ENCODE measurements at places on chromosomes 3 and 15.

GRCh38 chr3:58924578-58924977 lies 125.2 kb downstream of the CFAP20DC start:
- peak; percentile 38 for DNase-seq

DNA sequence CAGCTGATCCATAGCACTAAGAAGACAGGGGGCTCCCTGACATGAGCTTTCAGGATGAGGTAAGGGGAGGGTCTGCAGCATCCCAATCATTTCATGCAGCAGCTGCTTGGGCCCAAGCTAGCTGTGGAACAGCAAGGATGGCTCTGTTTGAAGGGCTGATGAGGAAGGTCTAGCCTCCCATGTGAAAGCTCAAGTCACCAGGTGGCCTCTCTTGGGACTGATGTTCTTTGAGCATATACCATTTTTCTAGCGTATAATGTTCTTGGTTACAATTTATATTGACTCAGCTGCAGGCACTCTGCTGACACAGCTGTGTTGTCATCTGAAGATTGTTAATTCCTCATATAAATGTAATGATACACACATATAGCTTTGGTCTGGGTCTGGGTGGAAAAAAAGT lies 87.0 kb downstream of the CD200R1L start:
- DNase-seq: no peak

DNA sequence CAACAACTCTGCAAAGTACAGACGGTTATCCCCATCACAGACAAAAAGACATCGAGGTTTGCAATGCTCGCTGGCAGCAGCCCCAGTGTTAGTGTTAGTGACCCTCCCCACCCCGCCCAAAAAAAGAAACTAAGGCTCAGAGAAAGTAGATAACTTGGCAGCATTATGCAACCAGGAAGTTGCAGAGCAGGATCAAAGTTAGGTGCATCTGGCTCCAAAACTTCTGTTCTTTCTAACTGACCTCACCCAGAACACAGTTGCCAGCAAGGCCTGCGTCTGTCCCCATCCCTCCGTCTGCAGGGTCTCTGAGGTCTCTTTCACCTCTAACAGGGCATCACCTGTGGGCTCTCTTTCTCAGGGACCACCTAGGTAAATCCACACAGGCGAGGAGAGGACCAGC lies 51.5 kb downstream of the BDH1 start:
- no peak for DNase-seq

GRCh38 chr15:31016446-31016915 lies 25.1 kb upstream of the MTMR10 start:
- peak; percentile 88 for DNase-seq

DNA sequence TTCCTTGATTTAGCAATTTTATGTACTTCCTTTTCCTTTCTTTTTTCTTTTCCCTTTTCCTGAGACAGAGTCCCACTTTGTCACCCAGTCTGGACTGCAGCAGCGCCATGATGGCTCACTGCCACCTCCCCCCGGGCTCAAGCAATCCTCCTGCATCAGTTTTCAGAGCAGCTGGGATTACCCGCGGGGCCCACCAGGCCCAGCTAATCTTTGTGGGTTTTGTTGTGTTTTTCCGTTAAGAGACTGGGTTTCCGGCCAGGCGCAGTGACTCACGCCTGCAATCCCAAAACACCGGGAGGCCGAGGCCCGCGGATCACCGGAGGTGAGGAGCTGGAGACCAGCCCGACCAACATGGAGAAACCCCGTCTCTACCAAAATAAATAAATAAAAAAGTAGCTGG lies 17.7 kb downstream of the GOLGA8S start:
- DNase-seq: no peak

- no peak for DNase-seq
Measured at GRCh38 chr3:46992231-46992630, 12.8 kb downstream of the NBEAL2 start.

- no peak for DNase-seq
Measured at GRCh38 chr3:151421938-151422337, 37.4 kb upstream of the P2RY12 start.

- no peak for DNase-seq
Measured at GRCh38 chr3:42815826-42816225, 6.6 kb downstream of the ACKR2 start.

DNA sequence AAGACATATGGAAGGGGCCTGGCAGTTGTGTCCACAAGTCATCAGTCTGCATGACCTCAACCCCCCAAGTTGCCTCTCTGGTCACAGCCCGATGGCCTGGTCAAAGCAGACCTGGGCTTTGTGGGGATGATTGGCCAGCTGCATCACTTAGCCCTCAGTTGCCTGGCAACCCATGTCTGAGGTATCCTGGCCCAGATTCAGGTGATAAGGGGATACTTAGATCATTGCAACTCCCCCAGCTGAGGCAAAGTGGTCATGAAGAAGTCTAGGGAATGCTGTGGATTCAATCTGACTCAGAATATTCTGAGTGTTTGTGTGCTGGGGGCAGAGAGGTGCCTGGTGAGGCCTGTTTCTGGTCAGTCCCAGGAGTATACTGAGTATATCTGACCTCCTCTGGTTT lies 5.0 kb downstream of the GPR156 start:
- DNase-seq: no peak

DNA sequence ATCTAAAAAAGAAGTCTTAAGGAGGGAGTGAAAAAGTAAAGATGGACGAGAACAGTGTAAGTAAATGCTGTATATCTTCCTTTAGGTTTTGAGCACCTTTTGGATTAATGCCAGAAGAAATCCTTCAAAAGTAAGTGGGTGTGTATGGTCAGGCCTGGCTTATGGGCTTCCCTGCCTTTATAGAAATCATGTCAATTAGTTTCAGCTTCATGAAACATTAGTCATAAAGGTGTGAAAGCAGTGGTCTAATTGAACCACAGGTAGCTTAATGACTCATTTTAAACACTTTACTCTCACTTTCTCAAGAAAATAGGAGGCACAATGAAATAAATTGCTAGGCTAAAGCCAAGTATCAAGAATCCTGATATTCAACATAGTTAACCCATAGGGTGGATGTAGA lies 467.4 kb upstream of the DPPA4 start:
- no peak for DNase-seq

DNA sequence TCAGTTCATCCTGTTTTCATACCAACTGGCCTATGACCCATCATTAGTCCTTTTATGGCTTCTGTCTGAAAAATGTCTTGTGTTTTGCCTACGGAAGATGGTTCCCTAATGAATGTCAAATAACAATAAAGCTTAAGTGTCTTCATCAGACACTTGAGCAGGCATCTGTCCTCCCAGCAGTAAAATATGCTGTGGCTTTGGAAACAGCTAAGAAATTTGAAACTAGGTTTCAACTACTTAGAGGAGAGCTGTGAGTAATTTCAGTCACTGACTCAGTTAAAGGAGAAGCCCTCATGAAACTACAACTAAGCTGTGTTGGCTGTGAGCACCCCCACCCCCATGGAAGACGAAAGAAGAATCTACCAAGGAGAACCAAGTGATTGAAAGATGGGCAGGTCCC lies 409.4 kb upstream of the PPP2R3A start:
- peak; percentile 64 for DNase-seq

DNA sequence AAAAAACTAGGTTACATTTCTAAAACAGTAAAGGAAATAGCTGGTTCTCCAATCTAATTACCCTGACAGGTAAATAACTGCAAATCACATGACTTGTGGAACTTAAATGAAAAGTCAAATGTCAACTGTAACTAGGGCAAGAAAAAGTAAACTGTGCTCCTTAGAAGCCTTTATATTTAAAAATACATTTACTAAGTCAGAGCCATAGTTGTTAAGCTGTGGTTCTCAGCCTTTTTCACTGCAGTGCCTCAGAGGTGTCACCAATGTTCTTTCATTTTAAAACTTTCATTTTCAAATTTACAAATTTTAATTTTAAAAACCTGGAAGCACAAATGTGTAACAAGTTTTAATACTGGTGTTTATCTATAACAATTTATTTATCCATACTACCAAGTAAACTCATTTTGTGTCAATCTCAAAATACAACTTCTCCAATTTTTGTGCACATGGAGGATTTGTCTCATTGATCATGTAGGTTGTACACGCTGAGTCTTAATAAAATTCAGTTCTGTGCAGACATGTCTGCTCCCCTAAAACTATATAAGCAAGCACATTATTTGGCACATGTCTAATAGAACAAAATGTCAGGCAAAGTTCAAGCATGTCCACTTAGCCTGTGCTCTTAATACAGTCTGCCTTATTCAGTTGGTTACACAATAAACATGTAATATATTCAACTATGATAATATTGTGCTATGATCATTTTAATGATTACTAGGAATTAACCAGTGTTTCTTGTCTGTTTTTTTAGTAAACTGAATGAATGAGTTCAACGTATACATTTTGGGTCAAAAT lies 70.4 kb downstream of the DLG1 start:
- no peak for DNase-seq

DNA sequence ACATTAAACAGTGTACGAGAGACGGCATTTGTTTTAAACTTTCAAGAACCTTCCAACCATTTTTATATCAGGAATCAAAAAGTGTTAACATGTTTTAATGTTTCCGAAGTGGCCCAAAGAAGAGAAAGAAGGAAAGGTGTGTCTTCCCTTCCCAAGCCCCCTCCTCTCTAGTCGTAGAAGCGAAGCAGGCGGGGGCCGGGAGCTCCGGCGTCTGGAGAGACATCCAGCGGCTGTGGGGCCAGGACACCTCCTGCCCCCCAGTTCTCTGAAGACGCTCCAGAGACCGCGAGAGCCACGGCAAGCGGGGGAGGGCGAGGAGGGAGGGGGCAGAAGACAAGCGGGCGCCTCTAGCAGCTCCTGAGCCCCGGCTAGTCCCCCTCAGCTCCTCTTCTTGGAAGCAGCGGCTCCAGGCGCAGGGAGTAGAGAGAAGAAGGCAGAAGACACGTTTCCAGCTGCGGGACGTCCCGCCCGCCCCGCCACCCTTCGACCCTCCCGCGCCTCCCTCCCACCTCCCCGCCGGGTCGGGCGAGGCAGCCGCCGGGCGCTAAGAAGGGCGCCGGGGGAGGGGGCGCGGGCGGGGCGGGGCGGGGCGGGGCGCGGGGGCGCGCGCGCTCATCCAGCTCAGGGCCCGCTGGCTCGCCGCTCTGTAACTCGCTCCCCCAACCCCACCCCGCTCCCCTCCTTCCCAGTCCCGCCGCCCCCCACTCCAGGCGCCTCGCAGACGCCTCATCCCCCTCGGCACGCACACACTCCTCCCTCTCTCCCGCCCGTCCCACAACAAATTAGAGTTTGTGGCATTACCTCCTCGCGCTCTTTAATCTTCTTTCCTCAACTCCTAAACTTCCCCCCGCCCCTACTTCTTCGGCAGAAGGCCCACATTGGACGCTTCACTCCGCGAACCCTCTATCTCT lies at the start of gene ZBTB20:
Gene ZBTB20, minus strand, starts transcription at position 871 of the 911 bp plus-strand sequence.
- peak; percentile 84 for DNase-seq

GRCh38 chr15:35444557-35445204 lies 101.3 kb downstream of the DPH6 start:
- peak; percentile 58 for DNase-seq

DNA sequence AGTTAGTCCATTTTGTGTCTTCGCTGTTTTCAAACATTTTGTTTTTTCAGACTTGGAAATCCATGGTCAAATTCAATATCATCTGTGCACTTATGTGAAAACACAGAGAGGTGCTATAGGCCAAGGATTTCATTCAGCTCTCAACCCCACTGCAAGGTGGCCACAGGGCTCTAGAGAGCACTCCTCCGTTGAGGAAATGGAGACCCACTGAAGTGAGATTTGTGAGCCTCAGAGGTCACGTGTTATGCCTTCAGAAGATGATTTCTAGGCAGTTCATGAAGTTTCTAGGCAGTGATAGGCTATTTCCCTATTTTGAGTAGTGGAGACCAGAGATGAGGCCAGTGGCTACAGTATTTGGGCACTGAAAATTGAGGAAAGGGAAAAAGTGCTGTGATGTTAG lies 88.2 kb downstream of the UNC13C start:
- no peak for DNase-seq

DNA sequence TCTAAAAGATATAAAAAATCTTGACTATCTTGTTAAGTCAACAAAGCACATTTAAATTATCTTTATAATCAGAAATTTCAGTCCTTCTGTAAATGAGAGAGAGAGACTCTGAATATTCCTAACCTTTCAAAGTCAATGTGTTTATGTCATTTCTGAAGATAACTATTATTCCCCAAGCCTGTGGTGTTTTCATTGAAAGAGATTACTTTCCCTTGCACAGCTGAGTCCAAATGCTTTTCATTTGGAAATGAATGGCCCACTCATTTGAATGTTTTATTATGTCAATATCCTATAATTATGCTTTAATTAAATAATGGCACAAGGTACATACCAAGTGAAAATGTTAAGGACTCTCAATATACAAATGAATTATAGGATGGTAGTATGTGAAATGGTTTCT lies 680.0 kb upstream of the DPPA4 start:
- DNase-seq: no peak

DNA sequence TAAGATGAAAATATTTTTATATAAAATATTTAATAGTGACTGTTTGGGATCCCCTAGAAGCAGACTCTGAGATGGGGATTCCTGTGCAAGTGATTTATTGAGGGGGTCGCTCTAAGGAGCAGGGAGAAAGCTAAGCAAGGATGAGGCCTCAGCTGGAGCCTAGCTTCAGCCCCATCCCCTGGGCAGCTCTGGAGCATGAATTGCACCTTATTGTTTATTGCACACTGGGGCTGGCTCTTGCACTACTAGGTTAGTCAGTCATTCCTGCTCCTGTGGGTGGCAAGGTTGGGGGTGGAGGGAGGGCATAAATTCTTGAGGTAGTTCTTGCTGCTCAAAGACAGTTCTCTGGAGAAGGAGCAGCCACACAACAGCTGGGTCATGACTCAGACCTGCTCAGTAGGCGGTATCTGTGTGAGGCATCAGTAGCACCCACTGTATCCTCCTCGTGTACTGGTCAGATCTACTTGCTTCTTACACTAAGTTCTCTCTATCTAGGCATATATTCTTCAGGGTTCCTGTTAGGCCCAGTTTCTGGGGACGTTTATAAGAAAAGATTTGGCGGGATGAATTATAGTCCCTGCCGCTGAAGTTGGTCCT lies 27.2 kb upstream of the TNFSF10 start:
- peak; percentile 87 for DNase-seq

DNA sequence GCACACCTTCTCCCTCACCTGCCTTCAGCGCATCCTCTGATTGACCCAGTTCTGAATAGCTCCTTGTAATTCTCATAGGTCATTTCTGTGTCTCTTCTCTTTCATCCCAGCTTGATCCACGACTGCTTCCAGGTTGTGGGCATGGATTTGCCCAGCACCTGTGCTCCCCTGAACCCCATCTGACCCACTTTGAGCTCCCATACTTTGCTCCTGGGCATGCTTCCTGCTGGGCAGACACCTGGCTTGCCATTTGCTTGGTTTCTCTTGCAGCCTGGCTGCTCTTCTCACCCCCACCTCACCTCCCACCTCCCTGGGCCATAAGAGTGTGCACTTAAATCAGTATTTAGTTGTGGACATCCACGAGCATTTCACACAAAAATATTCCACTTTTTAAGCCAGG lies 635.5 kb downstream of the TBL1XR1 start:
- no peak for DNase-seq

- no peak for DNase-seq
Measured at GRCh38 chr15:34011481-34011880, 27.5 kb downstream of the AVEN start.

GRCh38 chr15:93245661-93246042 lies 156.6 kb upstream of the RGMA start:
- peak; percentile 24 for DNase-seq

DNA sequence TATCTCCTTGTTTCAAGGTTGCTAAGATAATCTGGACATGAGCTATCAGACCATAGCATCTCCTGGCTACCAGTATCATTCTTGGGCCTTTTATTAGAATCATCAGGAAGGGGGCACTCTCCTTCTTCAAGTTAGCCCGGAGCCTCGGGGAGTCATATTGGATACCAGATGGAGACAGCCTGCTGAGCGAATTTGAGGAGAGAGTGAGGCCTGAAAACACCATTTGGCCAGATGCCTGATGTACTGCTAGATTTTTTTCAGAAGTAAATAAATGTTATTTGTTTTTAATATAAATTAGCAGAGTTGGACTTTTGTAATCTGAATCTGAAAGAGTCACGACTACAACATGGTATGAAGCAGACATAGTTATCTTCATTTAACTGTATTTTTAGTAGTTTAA lies 848.6 kb downstream of the IGSF11 start:
- no peak for DNase-seq
